GM23338 (cell line): ENCODE measurements at places on chromosomes 11 and 22.

DNA sequence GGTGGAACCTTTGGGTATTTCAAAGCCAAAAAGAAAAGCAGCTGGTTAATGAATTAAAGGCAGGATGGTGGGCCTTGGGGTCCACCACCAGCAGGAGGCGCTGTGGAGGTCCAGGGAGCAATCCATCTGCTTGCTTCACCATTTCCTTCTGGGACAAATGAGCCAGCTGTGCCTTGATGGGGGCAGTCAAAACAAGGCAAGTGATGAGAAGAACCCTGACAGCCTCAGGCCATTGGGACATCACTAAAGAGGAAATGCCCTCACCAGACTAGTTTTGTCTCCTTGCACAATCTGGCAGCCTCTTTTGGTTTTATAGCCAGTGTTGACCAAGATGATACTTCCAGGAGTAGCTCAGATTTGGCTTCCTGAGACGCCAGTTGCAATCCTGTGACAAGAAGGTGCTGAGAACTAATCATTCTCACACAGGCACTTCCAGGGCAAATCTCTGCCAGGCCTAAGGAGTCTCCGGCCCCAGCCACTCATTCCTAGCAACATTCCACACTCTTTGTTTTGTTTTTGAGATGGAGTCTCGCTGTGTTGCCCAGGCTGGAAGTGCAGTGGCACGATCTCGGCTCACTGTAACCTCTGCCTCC is 38.2 kb upstream of the WEE1 start:
- peak; percentile 91 for DNase-seq

GRCh38 chr22:50173311-50173982 is 2.9 kb downstream of the PANX2 start:
- no peak for DNase-seq

- no peak for DNase-seq
Observed at GRCh38 chr22:49551446-49551845, 276.2 kb downstream of the BRD1 start.

DNA sequence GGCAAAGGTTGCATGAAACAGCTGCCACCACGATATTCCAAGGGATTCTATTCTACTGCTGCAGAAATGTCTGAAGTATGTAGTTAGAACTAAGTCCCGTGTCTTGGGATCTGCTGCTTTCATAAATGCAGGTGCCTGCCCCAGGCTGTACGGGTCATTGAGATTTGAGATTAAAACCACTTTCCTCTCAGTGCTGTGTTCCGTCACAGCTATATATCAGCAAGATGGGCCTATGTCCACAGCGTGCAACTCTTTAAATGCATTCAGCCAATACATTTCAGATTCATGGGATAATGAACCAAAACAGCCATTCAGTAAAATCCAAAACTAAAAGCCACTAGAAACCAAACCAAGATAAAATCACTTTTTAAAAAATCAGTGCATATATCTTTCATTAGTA is 107.3 kb upstream of the LUZP2 start:
- no peak for DNase-seq

- DNase-seq, result no peak
Observed at GRCh38 chr11:49377978-49378377, 169.6 kb upstream of the FOLH1 start.

- no peak for DNase-seq
Observed at GRCh38 chr11:34151916-34152845, 46.8 kb downstream of the NAT10 start.

DNA sequence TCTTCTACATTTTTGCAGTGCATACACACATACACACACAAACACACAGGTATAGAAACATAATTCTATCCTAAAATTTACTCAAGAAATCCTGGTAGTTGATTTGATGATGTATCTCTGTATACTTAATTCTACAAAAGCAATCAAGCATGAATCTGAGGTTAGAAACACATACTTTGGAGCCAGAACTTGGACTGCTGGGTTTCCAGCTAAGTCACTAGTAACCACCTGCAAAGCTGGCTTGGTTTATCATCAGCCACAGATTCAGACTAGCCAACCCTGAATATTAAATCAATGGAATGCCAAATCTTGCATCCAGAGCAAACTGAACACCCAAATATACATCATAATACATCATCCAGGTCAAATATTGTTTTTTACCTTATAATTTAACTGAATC is 24.8 kb upstream of the POU2AF2 start:
- no peak for DNase-seq
